ENCODE measurements at places on chromosomes 5 and 9.

DNA sequence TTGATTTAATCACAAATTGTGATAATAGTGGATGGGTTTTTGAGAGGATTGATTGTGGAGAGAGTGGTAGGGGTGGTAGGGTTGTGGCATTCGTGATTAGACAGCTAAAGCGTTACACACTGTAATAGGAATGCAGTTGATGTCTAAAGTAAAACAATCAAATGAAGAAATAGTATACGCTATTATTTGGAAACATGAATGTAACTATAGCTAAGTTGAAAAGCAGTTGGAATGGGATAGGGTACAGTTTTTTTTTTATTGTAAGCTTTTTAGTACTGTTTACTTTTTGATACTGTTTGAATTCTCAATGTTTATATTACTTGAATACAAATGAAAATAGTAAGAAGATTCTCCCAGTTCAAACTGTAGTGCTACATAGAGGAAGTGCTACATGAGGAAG is 51.8 kb downstream of the RANBP17 start:
- no peak for DNase-seq

- no peak for DNase-seq
Observed at GRCh38 chr9:20476912-20477521, 145.3 kb downstream of the MLLT3 start.

GRCh38 chr9:123548741-123549545 is 192.9 kb downstream of the CRB2 start:
- DNase-seq: no peak

DNA sequence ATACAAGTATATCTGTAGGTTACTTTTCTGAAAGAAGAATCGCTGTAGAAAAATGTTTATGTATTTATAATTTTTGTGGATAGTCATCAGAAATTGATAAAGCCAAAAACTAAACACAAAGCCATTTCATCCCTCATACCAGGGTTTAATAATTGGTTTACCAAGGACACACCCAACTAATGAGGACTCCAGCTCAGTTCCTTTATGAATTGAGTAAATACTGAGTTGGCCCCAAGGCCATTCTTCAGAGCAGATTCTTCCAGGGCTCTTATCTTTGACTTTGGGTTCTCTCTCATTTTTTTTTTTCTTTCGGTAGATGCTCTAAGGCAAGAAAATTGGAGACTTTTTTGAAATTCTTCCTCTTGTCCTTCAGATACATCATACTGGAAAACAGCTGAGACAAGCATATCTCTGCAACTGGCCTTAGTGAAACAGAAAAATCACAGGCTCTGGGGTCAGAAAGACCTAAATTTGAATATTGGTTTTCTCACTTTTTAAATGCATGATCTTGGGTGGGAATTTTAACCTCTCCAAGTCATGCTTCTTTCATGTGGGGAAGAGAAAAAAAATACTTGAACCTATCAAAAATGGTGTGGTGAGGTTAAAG is 401.8 kb downstream of the ARHGEF28 start:
- no peak for DNase-seq

DNA sequence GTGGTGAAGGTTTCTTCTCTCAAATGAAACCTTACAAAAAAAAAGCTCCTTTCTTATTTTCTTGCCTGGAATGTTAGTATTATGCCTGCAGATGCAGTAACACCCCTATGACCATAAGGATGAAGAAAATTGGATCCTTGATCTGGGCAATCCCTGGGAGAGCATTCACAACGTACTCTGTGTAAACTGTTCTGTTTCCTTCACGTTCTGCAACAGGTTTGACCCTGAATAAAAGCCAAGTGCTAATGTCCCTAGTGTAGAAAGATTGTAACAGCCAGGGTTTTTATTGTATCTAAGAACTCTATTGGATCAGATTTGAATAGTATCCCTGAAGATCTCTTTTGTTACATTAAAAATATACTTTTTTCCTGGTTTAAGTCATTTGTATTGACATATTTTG is 1639.6 kb upstream of the ACO1 start:
- DNase-seq: no peak

GRCh38 chr5:1468247-1468612 is 23.0 kb upstream of the SLC6A3 start:
- DNase-seq: no peak

GRCh38 chr9:32552172-32552872 is at the start of the genes SMIM27 and TOPORS:
SMIM27 (plus strand) TSS chr9:32552327; CDS start chr9:32552435, 108 bp downstream.
TOPORS (minus strand) TSS chr9:32552586; CDS start chr9:32552436, 150 bp downstream.
- DNase-seq: peak; percentile 91

DNA sequence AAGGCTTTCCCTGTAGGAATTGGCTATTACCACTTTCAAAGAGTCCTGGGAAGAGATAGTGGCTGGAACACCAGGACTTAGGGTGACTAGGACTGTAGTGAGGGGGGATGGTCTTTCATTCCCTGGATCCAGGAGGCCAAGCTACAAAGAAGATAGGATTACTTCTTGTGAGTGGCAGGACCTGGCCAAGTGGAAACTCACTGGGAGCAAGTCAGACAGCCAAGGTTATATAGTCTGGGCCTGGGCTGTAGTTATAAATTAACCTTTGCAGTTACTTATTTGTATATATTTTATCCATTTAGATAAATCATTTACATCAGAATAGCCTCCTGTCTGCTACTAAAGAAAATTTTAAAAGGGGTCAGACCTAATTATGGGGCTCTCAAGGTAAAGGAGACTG is 124.3 kb downstream of the TLR4 start:
- DNase-seq: peak; percentile 86

DNA sequence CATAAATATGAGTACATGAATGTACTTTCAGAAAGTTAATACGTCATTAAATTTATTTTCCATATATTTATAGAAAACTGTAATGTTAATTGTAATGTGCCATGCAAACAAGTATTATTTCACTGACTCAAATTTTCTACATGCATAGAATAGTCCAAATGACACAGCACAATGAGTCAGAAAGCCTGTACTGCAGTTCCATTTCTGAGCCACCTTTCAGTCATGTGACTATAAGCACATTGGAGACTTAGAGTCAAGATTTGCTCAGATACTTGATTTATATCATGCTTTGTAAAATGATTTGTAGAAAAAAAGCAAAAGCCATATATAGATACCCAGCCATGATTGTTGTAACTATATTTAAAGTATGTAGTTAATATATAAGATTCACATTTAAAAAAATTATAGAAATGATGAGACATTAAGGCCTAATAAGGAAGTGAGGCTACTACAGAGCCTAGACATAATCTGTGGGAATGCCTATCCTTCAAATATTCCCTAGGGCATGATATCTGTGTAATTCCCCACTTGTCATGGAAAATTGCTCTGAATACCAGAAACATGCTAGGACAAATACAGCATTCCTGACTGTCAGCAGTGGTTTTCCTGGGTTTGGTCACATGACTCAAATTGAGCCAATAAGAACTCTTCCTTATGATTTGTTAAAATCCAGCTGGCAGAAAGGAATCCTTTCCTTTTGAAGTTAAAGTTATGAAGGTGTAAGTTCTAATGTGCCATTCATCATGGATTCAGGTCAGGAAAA is 50.0 kb downstream of the PTPRD start:
- peak; percentile 40 for DNase-seq

- no peak for DNase-seq
Observed at GRCh38 chr5:40436535-40437237, 243.0 kb upstream of the PTGER4 start.

DNA sequence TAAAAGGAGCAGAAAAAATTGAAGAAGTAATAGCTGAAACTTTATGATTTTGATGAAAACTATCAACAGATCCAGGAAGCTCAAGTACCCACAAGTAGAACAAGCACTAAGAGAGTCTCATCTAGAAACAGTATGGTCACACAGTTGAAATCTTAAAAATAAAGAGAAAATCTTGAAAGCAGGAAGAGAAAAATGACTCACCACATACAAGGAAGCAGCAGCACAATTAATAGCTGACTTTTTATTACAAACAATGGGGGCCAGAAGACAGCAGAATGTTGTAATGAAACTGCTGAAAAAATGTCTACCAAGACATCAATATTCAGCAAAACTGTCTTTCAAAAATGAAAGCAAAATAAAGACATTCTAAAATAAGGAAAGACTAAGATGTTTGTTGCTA is 1108.3 kb upstream of the DMAC1 start:
- DNase-seq: peak; percentile 84

DNA sequence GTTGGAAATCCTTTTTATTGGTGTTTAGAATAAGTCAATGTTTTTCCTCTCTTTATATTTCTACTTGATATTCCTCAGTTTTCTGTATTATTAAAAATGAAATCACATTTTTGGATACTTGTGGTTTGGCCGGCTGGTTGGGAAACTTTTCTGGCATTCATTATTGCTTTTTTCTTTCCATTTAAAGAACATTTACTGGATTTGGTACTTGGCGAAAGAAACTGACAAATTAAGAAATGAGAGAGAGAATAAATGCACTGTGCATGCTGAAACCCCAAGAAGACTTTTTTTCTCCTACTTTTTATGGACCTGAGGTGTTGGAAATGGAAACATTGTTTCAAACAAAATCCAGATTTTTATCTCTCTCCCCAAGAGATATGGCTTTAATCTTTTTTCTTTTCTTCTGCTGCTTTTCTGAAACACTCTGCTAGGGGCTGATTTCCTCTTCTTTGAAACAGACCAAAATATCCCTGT is 128.4 kb downstream of the SNX18 start:
- no peak for DNase-seq

DNA sequence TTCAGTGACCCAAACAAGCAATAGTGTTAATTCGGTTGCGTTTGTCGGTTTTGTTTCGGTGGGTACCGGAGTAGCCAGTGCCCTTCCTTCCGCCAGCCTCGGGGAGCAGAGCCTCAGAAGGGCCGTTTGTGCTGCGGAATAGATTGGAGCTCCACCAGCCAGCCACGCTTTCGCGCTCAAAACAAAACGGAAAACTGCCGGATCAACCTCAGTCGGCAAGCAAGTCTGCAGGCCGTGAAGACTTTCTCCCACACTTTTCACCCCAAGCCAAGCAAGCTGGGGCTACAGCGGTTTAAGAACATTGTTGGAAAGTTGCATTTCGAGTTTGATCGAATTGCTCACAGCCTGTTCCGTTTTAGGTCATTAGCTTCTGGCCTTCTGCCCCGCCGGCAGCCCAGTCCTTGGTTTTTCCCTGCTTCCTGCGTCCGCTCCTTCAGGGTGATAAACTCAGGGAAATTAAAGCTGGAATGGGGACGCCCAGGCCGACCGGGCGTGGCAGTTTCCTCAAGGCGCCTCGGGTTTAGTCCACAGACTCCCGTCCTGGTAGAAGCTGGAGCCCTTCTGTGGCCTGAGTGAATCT is 803 bp upstream of the CCNO start:
- DNase-seq: peak; percentile 74

DNA sequence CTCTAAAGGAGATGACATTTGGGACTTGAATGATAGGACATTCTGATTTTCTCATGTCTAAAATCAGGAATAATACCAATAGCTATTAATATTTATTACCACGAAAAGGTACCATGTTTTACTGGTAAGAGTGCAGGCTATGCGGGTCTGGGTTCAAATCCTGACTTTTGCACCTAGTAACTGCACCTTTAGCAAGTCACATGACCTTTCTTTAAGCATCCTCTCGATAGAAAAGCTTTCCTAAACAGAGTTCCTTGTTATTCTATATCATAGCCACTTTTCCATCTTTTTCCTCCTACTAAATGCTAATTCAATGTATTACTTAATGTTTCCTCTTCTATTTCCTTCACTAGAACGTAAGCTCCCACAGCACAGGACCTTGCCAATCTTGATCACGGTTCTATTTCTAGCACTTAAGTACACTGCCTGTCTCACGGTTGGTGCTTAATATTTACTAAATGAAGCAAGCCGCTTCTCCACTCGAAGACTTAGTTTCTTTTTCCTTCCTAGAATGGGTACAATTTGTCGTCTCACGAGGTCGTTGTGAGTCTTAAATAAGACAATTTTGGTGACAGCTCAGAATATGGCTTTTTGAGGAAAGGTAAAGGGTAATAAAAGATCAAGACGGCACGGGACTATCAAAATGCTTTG is 816 bp downstream of the RBM18 start:
- peak; percentile 18 for DNase-seq

DNA sequence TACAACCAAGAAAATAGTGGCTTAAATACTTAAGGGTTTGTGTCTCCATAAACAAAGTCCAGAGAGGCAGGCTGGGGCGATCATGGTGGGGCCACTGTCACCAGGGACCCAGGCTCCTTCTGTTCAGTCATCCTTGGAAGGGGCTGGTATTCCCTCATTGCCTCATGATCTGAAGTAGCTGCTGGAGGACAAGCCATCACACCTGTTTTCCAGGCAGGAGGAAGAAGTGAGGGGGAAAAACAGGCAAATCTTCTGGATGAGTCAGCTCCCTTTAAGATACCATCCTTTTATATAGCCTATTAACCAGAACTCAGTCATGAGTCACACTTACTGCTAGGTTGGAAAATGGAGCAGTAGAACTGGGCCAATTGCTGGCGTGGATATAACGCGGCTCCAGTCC is 92.3 kb downstream of the DAP start:
- DNase-seq: peak; percentile 47

- no peak for DNase-seq
Observed at GRCh38 chr5:181239062-181239663, 4.5 kb downstream of the RACK1 start.

GRCh38 chr5:179818746-179819295 is 1.9 kb upstream of the SQSTM1 start:
- DNase-seq: peak; percentile 98

DNA sequence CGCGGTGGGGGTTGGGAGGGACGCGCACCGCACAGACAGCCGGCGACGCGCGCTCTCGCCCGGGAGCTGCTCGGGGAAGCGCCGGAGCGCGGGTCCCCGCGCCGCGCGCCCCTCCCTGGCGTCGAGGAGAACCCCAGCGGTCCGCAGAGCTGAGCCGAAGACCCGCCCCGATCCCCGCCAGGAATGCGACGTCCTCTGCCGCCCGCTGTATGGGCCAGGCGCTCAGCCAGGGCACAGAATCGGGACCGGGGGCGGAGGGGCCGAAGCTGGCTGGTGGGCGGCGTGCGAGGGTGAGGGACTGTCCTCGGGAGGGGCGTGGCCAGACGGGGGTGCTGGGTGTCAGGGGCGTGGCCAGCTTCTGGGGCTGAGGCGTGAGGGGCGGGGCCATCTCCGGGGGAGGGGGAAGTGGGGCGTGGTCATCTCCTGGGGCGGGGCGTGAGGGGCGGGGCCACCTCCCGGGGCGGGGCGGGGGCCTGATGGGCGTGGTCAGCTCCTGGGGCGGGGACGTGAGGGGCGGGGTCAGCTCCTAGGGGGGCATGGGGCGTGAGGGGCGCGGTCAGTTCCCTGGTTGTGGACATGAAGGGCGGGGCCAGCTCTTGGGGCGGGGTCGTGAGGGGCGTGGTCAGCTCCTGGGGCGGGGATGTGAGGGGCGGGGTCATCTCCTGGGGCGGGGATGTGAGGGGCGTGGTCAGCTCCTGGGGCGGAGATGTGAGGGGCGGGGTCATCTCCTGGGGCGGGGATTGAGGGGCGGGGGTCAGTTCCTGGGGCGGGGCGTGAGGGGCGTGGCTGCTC is 965 bp downstream of the PTGDS start:
- DNase-seq: peak; percentile 22

DNA sequence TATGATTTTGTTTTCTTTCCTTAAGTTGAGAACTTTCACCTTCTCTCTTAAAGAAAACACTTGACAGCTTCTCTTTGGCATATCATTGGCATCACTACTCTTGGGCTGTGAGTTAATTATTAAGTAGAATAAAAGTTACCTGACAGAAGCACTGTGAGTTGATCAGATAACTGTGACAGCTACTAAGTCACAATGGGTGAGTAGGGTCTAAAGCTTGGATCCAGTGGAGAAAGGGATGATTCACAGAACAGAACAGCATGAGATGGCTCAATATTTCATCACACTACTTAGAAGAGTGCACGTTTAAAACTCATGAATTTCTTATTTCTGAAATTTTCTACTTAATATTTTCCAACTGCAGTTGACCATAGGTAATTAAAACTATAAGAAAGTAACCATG is 268.5 kb upstream of the NMUR2 start:
- peak; percentile 65 for DNase-seq

GRCh38 chr5:84382363-84383295 is 2.1 kb downstream of the EDIL3 start:
- peak; percentile 23 for DNase-seq

Measured in kidney tubule cell (primary cell).